ENCODE measurements at places on chromosomes 13 and 19. TPM values are rescaled to one million over a fixed set of nuclear protein-coding genes. Genes with fewer than 3 reads are reported as not detected.

The ZNF155 gene
- 7.9 TPM for total RNA-seq

The DBP gene
- 13.0 TPM for total RNA-seq

The ATP4B gene
- total RNA-seq: not detected

The THSD1 gene
- total RNA-seq: 6.6 TPM

The PTPRS gene
- 122 TPM for total RNA-seq

The KXD1 gene
- 50.0 TPM for total RNA-seq

The FFAR1 gene
- not detected for total RNA-seq

The SHANK1 gene
- 1.2 TPM for total RNA-seq

The AMER2 gene
- total RNA-seq: not detected

The ZNF606 gene
- 11.8 TPM for total RNA-seq

The DGKH gene
- total RNA-seq: 6.7 TPM

The ZNF625 gene
- total RNA-seq: 7.0 TPM

The KCNN4 gene
- total RNA-seq: 0.26 TPM

The PVR gene
- 25.0 TPM for total RNA-seq

The TMEM145 gene
- total RNA-seq: 1.3 TPM

The SBSN gene
- total RNA-seq: not detected

The MEIS3 gene
- 9.8 TPM for total RNA-seq

The C2CD4C gene
- 0.64 TPM for total RNA-seq

The SUGT1 gene
- total RNA-seq: 52.8 TPM

Data from right cardiac atrium (tissue), 5 donors.